ENCODE measurements at places on chromosomes 1 and 21.

DNA sequence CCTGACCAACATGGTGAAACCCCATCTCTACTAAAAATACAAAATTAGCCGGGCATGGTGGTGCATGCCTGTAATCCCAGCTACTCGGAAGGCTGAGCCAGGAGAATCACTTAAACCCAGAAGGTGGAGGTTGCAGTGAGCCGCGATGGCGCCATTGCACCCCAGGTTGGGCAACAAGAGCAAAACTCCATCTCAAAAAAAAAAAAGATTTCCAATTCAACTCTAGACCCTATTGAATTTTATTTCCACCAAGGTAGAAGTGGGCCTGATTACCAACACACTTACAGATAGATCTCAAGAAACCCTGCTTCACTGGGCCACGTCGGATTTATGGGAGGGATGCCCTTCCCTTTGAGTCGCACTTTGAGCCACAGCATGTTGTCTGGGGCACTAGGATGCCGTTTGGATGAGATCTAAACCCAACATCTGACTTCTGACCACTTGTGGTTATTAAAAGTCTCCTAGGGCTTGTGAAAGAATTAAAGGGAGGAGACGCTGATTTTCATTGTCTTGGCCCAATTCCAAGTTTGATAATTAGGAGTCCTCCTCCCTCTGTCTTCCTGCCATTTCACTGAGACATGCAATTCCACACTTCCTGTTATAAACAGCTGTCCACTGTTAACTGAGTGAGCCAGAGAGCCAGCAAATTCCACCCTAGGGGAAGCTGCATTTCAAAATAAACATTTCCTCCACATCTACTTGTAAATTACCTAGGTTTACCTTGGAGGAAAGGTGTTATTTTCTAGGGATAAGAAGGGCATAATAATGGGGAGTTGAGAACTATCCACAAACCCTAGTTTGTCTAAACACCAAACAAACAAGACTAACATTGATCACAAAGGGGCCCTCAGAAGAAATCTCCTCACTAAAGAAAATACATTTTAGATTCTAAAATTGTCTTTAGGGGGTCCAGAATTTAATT lies 5.2 kb upstream of the RERE start:
- no peak for DNase-seq

DNA sequence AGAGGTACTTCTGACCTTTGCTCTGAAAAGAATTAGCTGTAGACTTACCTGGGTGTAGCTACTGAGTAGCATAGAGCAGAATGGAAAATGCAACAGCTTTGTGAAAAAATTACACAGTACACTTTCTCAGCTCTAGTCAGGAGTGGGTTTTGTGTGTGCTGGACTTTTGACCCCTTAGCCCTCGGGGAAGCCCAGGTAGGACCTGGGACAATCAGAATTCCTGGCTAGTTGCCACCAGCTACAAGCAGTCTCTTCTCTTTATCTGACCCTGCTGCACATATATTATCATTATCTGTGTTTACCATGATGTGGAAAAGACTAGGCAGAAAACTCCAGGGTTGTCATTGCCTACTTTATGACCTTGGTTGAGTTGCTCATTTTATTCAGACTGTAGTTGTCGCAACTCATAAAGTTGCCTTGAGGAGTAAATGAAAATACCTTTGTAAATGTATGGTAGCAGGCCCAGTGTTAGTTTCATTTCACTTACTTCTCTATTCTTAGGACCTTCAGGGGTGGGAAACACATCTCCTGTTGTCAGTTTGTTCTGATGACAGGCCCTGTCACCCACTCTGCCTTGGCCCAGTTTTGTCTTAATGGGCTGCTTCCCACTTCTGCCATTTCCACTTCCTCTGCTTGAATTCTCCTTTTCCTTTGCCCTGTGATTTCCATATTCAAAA lies 5.4 kb downstream of the NEK7 start:
- DNase-seq, result no peak

- no peak for DNase-seq
Observed at GRCh38 chr1:26536521-26536920, 7.0 kb downstream of the RPS6KA1 start.

DNA sequence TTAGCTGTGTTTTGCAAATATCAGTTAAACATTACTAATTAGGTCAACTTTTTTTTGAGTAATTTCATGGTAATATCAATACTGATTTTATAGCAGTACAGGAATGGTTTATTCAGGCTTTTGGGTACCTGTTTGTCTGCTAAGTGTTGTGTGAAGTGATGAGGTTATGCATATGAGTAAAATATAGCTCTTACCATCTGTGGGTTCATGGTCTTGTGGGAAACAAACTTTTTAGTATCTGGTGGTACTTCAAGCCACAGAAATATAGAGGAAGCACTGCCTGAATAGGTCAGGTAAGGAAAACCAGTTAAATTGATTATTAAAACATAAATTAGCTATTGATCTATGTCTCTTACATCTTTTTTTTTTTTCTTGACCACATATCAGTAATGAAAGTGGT lies 113.9 kb downstream of the RABGAP1L start:
- no peak for DNase-seq

GRCh38 chr1:214493126-214493796 lies 58.1 kb downstream of the PTPN14 start:
- no peak for DNase-seq

GRCh38 chr1:213082420-213083111 lies 31.5 kb downstream of the RPS6KC1 start:
- no peak for DNase-seq

DNA sequence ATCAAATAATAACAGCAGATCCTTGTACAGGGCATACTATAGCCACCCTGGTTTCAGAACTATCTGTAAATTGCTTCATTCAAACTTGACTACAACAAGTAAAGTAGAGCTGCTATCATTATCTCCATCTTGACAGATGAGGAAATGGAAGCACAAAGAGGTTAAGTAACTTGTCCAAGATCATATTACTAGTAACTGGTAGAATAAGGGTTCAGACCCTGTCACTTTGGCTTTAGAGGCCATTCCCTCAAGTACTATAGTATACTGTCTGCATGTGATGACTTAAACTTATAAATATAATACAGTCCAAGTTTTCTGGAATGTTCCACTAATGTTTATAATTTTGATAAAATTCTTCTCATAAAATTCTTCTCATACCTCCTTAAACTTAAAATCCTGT lies 24.8 kb downstream of the PGM1 start:
- no peak for DNase-seq

DNA sequence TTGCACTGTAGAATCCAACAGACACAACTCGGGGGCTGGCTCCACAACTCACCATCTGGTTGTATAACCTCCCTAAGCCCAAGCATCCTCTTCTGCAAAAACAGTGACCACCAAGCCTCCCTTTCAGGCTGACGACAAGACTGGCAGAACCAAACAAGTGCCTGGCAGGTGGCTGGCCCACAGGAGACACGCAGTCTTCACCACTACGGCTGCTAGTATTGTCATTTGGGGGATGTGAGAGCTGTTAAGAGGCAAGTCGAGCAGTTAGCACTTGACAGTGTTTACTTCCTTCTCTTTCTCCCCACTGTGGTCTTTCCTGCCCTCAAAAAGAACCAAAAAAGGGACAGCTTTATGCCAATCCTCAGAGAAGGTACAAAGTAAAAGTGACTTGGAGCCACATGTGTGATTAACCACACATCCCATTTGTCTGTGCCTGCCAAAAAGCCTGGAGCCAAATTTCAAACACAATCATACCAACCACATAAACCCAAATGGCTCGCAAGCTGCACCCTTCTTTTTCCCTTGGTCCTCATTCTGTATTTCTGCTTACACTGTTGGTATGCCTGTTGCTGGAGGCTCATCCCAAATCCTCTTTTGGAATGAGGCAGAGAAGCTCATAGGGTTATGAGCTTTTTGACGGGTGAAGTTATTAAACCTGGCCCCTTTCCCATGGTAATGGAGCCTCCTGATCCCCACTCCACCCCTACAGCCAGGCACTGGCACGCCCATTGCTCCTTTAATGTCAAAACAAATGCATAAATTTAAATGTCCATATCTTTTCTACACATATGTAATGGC lies 94.1 kb downstream of the TGFBR3 start:
- no peak for DNase-seq

DNA sequence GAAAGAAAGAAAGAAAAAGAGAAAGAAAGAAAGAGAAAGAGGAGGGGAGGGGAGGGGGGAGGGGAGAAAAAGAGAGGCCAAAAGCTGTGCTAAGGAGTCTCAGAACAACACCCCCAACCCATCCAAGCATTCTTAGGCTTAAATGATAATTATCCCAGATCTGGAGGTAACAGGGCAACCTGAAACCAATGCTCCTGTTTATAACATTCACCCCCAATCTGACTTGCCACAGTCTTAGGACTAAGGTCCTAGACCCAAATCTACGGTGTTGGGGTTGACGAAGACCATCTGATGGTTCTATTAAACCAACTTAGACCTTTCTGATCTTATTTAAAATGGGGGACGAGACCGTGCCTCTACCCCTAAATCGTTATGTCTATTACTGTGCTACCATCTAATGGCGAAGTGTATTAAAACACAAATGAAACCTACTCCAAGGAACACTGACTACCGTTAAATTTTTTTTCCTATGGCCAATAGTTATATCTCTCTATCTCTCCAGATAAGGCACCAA lies 119.3 kb upstream of the CDC42BPA start:
- peak; percentile 67 for DNase-seq

GRCh38 chr1:242813490-242814091 lies 289.1 kb upstream of the PLD5 start:
- DNase-seq, result no peak

- no peak for DNase-seq
Observed at GRCh38 chr1:20654104-20654690, 7.0 kb downstream of the DDOST start.

- no peak for DNase-seq
Observed at GRCh38 chr1:33435096-33435820, 4.4 kb upstream of the PHC2 start.

GRCh38 chr1:242738702-242739645 lies 214.5 kb upstream of the PLD5 start:
- no peak for DNase-seq

- peak; percentile 3 for DNase-seq
Observed at GRCh38 chr1:210400043-210400840, 71.5 kb downstream of the HHAT start.

DNA sequence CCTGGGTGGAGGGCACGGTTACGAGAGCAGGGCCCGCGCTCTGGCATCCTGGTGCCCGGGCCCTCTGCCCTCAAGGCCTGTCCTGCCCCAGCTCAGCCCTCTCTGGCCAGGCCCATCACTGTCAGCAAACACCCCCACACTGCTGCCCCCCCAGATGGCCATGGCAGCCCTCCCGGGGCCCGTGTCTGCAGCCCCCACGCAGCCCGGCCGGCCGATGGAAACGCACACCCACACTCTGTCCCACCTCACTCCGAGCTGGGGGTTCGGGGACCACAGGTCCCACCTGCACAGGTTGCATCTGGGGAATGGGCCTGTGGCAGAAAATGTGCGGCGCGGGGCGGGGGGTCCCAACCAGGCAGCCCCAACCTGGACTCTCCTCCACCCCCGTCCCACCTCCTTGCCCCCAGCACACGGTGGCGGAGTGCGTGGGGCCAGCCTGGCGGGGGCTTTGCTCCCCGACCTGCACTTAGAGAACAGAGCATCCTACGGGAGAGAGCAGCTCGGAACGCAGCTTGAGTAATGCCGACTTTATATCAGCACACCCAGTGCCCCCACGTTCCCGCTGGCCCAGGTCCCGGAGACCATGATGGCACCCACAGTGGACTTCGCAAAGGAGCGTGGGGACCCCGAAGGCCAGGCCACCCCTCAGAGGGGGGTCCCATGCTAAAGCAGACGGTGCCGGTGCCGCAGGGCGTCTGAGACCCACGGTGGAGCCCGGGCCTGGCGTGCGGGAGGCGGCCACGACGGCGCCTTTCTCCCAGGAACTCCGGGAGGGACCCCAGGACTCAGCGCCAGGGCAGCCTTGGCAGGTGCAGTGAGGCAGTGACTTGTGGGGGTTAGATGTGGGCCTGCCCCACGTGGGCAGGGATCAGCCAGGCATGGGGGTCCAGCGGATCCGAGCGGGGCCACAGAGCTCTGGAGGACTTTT lies 7.5 kb upstream of the RNF223 start:
- DNase-seq, result no peak

GRCh38 chr1:42210421-42211133 lies 46.0 kb upstream of the GUCA2A start:
- DNase-seq, result no peak

- DNase-seq, result no peak
Observed at GRCh38 chr21:42522271-42522670, 8.6 kb downstream of the SLC37A1 start.

Data from bone marrow (tissue), 2 donors.